ENCODE measurements at places on chromosomes 16 and 17. TPM values are rescaled to one million over a fixed set of nuclear protein-coding genes. Genes with fewer than 3 reads are reported as not detected.

Gene SMPD3
- 0.15 TPM for polyA plus RNA-seq

Gene SEZ6
- polyA plus RNA-seq = not detected

Gene TUBB3
- polyA plus RNA-seq = 0.59 TPM

Gene UNKL
- polyA plus RNA-seq = 11.6 TPM

Gene PLCG2
- polyA plus RNA-seq = 2.4 TPM

Gene MYL11
- 3.7 TPM for polyA plus RNA-seq

Gene SDR42E2
- not detected for polyA plus RNA-seq

Gene EPX
- polyA plus RNA-seq = not detected

Gene CCDC200
- polyA plus RNA-seq = not detected

Gene BRD7
- polyA plus RNA-seq = 36.9 TPM

Gene GRIN2A
- polyA plus RNA-seq = 0.01 TPM

Gene ACSM2A
- not detected for polyA plus RNA-seq

Gene CES5A
- not detected for polyA plus RNA-seq

Gene NSF
- 4.5 TPM for polyA plus RNA-seq
